ENCODE measurements at places on chromosomes 7 and 10. TPM values are rescaled to one million over a fixed set of nuclear protein-coding genes. Genes with fewer than 3 reads are reported as not detected.

Gene TCAF2
- 1.3 TPM for total RNA-seq

Gene IL6
- not detected for total RNA-seq

Gene CYP3A4
- total RNA-seq = 0.25 TPM

Gene MYH16
- 0.57 TPM for total RNA-seq

Gene LIPM
- not detected for total RNA-seq

Gene PLA2G12B
- not detected for total RNA-seq

Gene GFRA1
- total RNA-seq = 0.30 TPM

Gene LRIT2
- not detected for total RNA-seq

Gene ABCC2
- total RNA-seq = 88.2 TPM

DNA sequence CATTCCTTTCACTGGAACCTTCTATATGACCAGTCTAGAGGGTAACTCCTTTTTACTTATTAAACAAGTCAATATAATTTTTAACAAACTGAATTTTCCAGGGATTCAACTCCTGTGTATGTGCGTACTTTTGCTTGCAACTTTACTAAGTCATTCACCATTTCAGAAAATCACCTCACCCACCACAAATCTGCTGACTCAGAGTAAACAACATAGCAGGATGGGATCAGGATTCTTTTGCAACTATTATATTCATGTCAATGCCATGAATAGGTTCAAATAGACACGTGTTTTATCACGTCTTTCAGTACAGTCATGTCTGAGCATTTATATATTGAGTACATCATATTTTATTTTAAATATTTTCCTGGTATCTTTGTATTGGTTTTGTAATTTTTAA is 14.5 kb downstream of the CTTNBP2 start:
- H3K27ac ChIP-seq = no peak overlapping the region
- H3K4me3 ChIP-seq = no peak overlapping the region
- H3K36me3 ChIP-seq = peaks cover 2% of the 10 kb centered on the region
- DNase-seq = no peak

DNA sequence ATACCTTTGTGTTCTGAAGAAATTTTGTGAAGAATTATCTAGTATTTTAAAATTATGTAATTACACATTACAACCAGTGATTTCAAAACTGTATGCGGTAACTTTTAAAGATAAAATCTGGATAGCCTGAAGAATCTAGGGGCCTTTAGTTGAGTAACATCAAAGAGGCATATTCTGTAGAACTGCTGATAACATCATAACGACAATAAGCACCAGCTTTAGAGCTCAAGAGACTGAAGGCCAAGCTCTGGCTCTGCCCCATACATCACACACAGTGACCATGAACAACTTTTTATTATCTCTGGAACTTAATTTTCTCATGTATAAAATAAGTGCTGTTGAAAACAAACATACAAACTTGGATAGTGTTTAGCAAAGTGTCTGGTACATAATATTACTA is 121.1 kb upstream of the RHOBTB1 start:
- no peak overlapping the region for H3K27ac ChIP-seq
- no peak for DNase-seq
- no peaks in the 10 kb centered on the region for H3K4me1 ChIP-seq

DNA sequence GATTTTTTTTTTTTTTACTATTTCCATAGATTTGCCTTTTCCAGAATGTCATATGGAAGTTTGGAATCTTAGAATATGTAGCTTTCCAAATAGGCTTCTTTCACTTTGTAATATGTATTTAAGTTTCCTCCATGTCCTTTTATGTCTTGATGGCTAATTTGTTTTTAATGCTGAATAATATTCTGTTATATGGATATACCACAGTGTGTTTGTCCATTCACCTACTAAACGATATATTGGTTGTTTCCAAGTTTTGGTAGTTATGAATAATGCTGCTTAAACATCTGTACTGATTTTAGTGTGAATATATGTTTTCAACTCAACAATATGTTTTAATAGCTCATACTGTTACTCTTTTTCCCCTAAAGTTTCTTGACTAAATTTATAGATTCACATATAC is 669.8 kb upstream of the PCDH15 start:
- no peaks in the 10 kb centered on the region for H3K27me3 ChIP-seq
- no peaks in the 10 kb centered on the region for H3K36me3 ChIP-seq
- DNase-seq = no peak
- no peaks in the 10 kb centered on the region for H3K4me1 ChIP-seq

GRCh38 chr7:1028775-1029636 is 15.3 kb upstream of the GPR146 start:
- peak overlapping the region; percentile 92 for H3K27ac ChIP-seq
- H3K36me3 ChIP-seq = peaks cover 9% of the 10 kb centered on the region
- peak overlapping the region; percentile 49 for H3K4me3 ChIP-seq
- H3K4me1 ChIP-seq = peaks cover 10% of the 10 kb centered on the region
- H3K27me3 ChIP-seq = no peaks in the 10 kb centered on the region

DNA sequence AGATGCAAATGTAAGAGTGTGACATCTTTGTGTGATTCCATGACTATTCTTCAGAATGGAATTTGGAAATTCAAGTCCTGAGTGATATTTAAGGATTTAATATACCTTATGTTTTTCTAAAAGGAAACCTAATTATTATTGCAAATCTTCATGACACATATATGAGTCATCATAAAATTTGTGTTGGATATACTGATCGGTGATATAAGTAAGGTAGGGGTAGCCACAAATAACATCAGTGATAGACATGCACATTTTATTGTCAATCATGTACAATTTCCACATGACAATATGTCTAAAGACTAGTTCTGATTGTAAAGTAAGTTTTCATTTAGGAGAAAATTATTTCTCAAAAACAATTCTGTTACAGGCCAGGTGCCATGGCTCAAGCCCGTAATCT is 59.7 kb upstream of the AGMO start:
- no peak overlapping the region for H3K27ac ChIP-seq
- DNase-seq = no peak
- H3K4me1 ChIP-seq = no peaks in the 10 kb centered on the region
- H3K36me3 ChIP-seq = no peaks in the 10 kb centered on the region

DNA sequence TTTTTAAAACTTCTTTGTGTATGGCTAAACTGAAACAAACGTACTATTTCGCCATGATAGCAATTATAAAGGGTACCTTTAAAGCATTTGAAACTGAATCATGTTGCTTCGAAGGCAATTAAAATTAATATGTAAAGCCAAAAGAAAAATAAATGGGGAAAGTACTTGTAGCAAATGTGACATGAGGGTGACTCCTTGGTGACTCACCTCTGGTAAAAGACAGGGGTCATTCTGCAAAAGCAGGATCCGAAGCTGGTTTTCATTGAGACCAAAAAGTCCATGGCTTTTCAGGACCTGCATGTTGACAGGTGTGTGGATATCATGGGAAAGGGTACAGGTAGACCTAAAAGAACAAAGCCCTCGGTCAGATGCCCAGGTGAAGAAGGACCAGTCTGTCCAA is 1.5 kb downstream of the ZC3HAV1L start:
- H3K4me3 ChIP-seq = peak overlapping the region; percentile 90
- H3K27ac ChIP-seq = peak overlapping the region; percentile 94
- H3K4me1 ChIP-seq = peaks cover 13% of the 10 kb centered on the region

- H3K4me1 ChIP-seq = peaks cover 36% of the 10 kb centered on the region
- no peaks in the 10 kb centered on the region for H3K27me3 ChIP-seq
- no peaks in the 10 kb centered on the region for H3K36me3 ChIP-seq
- DNase-seq = no peak
Observed at GRCh38 chr10:93993782-93994437, at the start of gene PLCE1. Gene PLCE1, plus strand, starts transcription at chr10:93993931. Its CDS starts 37,116 bp downstream, at chr10:94031047.

DNA sequence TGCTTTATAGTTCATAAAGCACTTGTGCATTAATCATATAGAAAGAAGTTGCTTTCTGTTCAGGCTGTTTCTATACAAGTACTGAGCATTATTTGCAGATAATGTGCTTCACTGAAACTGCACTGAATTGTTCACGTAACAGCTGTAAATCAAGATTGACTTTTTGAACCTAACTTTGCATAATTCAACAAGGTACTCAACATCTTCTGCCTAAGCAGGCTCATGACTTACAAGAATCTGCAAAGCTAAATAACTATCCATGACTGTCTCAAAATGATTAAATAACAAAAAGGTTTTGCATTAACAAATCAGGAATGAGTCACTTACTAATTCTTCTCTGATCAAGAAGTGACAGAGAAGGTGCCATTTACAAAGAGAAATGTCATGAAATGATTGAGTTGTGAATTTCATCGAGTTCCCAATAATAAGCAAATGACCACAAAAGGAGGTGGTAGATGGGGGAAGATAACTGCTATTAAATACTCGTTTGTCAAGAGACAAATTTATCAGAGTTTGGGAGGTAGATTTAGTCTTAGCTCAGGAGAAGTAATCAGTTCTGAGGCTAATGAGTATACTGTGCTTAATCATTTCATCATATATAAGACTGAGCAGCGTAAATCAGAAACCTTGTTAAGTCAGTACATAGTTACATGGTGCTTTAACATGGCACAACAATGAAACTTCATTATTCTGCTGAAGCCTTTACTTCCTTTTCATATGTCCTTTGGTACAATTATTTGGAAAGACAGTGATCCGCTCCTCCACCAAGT is 161.3 kb upstream of the LRRN3 start:
- H3K4me3 ChIP-seq = no peak overlapping the region
- H3K27me3 ChIP-seq = no peaks in the 10 kb centered on the region
- H3K4me1 ChIP-seq = no peaks in the 10 kb centered on the region
- no peak overlapping the region for H3K27ac ChIP-seq
- DNase-seq = no peak

GRCh38 chr10:5449823-5450222 is 37.5 kb downstream of the NET1 start:
- no peak for DNase-seq
- no peaks in the 10 kb centered on the region for H3K27me3 ChIP-seq
- no peak overlapping the region for H3K27ac ChIP-seq

- peaks cover 50% of the 10 kb centered on the region for H3K4me1 ChIP-seq
- H3K27ac ChIP-seq = no peak overlapping the region
- DNase-seq = no peak
Observed at GRCh38 chr10:18685555-18685954, 26.3 kb downstream of the ARL5B start.

GRCh38 chr7:102196028-102196427 is 90.6 kb upstream of the SH2B2 start:
- no peak overlapping the region for H3K4me3 ChIP-seq
- H3K27me3 ChIP-seq = no peaks in the 10 kb centered on the region
- peaks cover 6% of the 10 kb centered on the region for H3K36me3 ChIP-seq
- no peak overlapping the region for H3K27ac ChIP-seq
- no peak for DNase-seq
- H3K4me1 ChIP-seq = no peaks in the 10 kb centered on the region

DNA sequence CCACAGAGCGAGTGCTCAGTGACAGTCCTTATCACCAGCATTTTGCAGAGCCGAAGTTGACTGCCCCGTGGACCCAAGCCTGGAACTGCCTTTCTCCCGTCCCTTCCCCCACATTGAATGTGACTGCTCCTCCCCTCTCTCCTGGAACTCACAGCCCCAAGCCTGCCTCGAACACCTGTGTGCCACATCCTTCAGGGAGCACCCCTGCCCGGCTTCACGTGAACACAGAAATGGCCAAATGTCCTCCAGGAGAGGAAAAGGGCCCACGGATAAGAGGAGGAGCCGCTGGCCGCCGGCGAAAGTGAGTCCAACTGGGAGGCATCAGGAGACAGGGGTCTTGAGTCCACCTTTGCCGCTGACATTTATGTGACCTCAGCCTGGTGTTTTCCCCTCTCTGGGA is 16.2 kb downstream of the STX1A start:
- peaks cover 43% of the 10 kb centered on the region for H3K36me3 ChIP-seq
- no peak for DNase-seq
- no peaks in the 10 kb centered on the region for H3K27me3 ChIP-seq
- H3K27ac ChIP-seq = no peak overlapping the region
- no peak overlapping the region for H3K4me3 ChIP-seq

DNA sequence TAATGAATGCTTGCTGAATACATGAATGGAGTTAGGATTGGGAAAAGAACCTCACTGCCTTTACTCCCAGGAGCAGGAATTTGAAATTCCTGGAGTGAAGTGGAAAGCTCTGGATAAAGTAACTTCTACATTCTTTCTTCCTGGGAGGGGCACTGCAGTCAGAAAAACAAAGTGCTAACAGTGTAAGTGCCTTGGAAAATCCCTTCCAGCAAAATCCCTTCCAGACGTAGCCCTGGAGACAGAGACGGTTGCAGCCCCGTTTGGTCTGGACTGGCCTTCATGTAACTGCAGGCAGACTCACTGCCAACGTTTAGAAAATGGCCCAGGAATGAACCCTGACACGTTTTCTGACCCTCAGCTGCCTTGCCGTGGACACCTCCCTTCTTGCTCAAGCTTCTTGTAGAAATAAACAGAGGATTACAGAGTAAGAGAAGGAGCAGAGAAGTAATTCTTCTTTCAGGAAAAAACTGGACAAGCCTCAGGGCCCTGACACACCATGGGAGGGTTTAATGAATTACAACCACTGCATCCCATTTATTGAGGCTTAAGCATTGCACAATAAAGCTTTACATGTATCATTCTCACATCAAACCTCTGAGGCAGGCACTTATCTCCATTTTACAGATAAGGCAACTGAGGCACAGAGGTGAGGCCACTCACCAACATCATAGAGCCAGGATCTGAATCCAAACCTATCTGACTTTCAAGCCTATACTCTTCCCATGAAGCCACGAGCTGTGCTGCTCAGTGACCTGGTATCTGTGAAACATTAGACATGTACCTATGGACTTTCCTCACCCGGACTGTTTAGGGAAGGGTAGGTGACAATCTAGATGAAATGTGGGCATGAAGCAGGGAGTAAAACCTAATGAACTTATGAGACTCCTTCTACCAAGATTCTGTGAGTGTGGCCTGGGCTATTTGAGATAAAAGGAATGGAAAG is 7.8 kb downstream of the ITPRIP start:
- no peaks in the 10 kb centered on the region for H3K36me3 ChIP-seq
- peak overlapping the region; percentile 87 for H3K27ac ChIP-seq
- H3K4me3 ChIP-seq = peak overlapping the region; percentile 51

DNA sequence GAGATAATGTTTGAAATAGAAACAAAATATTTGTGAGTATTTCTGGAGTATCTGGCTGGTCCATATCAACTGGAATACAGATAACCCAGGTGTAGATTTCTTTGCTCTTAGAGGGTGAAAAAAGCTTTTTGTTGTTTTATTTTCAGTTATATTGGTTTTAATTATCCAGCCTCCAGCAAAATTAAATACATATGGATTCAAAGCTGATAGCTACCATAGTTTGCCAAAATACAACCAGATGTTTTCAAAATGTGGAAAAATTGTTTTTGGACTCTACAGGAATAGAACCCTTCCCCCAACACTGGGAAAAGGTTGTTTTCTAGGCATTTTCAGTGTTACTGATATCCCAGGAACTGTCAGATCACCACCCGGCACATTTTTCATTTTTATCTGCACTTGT is 30.1 kb downstream of the LRRC17 start:
- no peaks in the 10 kb centered on the region for H3K4me1 ChIP-seq
- no peak overlapping the region for H3K4me3 ChIP-seq
- no peak overlapping the region for H3K27ac ChIP-seq
- no peaks in the 10 kb centered on the region for H3K36me3 ChIP-seq
- DNase-seq = no peak

Data from HCT116 (cell line).